NCI-H1092 treated with DMSO at 0.1 percent for 48 hours (cell line): ENCODE measurements at places on chromosomes 1 and 21.
A peak's percentile ranks its signal among the peaks of the same experiment; 100 is the strongest.

DNA sequence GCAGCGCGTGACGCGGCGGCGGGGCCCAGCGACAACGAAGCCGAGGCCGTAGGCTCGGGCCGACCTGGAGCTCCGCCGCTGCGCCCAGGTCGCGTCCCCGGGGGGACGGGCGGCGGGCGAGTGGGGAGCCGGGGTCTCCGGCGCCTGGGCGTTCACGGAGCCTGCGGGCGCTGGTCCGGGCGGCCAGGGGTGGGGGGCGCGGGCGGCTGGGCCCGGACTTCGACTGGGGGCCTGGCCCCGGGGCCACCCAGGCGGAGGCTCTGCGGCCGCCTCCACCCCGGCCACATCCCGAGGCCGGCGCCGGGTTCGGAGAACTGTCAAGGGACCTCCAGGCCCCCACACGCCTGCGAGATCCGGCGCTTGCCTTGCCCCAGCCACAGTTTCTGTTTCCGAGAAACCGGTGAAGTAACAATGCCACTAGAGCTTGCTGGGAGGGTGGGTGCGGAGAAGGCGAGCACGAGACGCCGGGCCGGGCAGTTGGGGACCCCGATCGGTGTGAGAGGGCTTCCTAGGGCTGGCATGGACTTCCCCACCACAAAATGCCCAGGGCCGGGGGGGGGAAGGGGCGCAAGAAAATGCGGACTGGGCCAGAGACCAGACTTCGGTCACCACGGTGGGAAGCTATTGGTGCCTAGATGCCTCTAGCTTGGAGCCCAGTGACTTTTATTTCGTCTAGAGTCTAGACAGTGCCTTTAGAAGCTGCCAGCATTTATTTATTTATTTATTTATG, 501 bp downstream of the FBXO6 start:
- DNase-seq, result peak; percentile 34

DNA sequence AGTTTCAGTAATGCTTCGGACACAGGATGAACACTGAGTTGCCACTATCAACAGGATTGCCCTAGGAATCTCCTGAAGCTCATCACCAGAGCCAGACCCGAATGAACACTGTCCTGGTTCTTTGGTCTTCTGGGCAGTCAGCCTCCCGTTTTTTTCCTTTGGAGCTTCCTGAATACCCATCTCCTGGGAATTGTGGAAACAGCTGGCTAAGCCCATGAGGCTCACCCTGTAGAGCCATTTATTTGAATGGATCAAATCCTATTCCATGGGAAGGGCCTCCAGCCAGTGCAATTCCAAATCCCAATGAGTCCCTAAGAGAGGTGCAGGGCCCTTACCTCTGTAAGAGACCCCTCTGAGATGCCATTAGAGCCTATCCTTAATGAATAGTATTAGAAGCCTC, 5.9 kb downstream of the RCSD1 start:
- no peak for DNase-seq

GRCh38 chr1:88774151-88774556, 90.1 kb downstream of the PKN2 start:
- DNase-seq, result no peak

DNA sequence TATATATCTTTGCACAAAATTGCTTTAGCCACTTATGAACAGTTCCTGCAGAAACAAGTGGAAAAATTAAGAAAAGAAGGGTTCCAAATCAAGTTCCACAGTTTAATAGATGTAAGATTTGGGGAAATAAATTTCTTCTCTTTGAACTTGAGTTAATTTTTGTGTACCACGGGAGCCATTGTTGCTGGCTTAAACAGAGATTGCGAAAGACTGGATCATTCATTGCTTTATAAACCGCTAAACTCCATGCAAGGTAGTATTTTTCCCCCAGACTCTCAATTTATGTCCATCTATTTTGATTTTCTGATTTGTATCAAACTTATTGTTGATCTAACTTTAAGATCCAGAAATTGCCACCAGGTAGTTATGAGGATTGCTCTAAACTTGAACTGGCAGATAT, 246.1 kb upstream of the ADGRL4 start:
- DNase-seq, result no peak

DNA sequence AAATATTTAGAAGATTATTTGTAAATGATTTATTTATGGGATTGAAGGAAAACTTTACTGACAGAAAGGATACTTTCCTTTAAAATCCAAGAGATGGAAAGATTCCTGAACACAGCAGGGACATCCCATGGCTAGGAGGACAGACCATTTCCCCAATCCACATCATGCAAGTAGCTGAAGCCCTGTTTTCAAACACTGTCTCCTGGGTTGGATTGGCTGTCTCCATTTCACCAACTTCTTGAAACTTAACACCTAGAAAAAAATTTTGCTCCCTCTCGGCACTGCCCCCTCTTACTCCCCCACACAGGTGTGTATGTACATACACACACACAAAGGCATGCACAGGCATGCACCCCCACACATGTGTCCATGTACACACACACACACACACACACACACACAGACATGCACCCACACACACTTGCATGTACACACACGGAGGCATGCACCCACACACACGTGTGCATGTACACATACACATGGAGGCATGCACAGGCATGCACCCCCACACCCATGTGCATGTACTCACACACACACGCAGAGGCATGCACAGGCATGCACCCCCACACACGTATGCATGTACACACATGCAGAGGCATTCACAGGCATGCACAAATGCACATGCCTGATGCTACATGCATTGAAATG, 320.0 kb downstream of the CHRM3 start:
- DNase-seq, result no peak

GRCh38 chr1:103106426-103107341, 1.6 kb downstream of the COL11A1 start:
- DNase-seq, result no peak
